ENCODE measurements at places on chromosomes 13 and 19.

- DNase-seq = no peak
Observed at GRCh38 chr19:35389192-35389861, 18.5 kb downstream of the GPR42 start.

DNA sequence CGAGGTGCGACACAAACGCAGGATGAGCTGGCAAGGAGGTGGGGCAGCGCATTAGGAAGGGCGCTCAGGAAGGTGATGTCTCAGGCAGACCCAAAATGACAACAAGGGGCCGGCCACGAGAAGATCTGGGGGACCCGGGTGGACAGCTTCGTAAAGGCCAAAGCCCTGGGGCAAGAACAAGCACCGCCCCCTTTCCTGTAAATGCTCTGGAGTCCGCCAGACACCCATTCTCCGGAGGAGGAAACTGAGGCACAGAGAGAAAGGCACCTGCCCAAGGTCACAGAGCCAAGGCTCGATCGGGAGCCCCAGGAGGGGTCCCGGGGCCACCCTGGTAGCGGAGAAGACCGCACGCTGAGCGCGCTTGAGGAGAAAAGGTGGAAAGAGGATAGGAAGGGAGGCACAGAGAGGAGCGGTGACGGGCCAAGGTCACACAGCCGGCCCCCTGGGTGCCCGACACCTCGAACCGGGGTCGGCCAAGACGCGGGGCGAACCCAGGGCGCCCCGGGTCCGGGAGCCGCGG is 571 bp downstream of the SAFB2 start:
- peak; percentile 61 for DNase-seq

DNA sequence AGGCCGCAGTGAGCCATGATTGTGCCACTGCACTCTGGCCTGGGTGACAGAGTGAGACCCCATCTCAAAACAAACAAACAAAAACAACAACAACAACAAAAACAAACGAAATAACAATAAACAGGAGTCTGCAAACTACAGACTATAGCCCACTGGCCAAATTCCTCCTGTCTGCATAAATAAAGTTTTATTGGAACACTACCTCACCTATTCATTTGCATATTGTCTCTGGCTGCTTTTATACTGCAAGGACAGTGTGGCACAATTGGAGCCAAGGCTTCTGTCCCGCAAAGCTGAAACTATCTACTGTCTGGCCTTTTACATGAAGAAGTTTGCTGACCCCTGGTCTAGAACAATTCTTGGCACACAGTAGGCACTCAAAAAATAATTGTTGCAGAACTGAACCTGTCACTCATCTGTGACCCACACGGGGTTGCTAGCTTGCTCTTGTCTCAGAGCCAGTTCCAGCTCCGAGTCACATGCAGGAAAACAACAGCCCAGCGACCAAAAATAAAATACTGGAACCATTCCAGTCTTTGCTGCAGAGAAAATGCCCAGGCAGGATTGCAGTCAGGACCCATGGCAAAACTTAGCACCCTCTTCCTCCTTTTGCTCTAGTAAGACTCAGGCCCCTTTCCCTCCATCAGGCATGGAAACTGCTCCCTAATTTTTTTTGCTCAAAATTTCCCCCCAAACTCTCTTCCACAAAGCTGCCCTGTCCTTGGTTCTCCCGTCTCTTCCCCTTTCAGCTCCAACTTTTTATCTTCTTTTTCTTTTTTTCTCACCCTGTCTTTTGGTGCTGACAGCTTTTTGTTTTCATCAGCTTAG is 4.8 kb upstream of the MYH14 start:
- no peak for DNase-seq

DNA sequence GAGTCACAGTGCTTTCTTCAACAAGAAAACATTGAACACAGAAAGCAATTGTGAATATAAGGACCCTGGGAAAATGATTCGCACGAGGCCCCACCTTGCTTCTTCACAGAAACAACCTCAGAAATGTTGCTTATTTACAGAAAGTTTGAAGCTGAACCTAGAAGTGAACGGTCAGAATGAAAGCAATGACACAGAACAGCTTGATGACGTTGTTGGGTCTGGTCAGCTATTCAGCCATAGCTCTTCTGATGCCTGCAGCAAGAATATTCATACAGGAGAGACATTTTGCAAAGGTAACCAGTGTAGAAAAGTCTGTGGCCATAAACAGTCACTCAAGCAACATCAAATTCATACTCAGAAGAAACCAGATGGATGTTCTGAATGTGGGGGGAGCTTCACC is 15.7 kb downstream of the ZNF175 start:
- DNase-seq = no peak

GRCh38 chr19:2503521-2504109 is 27.7 kb downstream of the GADD45B start:
- DNase-seq = no peak

GRCh38 chr13:109348519-109349258 is 437.7 kb downstream of the IRS2 start:
- DNase-seq = no peak

GRCh38 chr13:20945952-20946383 is 43.4 kb upstream of the XPO4 start:
- no peak for DNase-seq

- no peak for DNase-seq
Observed at GRCh38 chr13:54647275-54647674, 1618.7 kb downstream of the OLFM4 start.

DNA sequence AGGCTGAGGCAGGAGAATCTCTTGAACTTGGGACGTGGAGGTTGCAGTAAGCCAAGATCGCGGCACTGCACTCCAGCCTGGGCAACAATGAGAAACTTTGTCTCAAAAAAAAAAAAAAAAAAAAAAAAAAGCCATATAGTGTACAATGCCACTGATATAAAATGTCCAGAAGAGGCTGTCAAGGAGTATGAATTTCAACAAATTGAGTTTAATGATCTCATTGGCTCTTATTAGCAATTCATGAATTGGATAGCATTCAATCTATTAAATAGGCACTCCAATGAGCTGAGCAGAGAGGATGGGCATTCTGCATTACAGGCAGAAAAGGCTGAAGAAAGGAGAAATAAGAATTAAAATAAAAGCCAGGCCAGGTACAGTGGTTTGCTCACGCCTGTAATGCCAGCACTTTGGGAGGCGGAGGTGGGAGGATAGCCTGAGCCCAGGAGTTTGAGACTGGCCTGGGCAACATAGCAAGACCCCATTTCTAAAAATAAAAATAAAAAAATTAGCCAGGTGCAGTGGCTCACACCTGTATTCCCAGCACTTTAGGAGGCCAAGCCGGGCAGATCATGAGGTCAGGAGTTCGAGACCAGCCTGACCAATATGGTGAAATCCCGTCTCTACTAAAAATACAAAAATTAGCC is 757 bp upstream of the LMNB2 start:
- DNase-seq = no peak

GRCh38 chr19:48644839-48645619 is 958 bp downstream of the CA11 start:
- peak; percentile 70 for DNase-seq

DNA sequence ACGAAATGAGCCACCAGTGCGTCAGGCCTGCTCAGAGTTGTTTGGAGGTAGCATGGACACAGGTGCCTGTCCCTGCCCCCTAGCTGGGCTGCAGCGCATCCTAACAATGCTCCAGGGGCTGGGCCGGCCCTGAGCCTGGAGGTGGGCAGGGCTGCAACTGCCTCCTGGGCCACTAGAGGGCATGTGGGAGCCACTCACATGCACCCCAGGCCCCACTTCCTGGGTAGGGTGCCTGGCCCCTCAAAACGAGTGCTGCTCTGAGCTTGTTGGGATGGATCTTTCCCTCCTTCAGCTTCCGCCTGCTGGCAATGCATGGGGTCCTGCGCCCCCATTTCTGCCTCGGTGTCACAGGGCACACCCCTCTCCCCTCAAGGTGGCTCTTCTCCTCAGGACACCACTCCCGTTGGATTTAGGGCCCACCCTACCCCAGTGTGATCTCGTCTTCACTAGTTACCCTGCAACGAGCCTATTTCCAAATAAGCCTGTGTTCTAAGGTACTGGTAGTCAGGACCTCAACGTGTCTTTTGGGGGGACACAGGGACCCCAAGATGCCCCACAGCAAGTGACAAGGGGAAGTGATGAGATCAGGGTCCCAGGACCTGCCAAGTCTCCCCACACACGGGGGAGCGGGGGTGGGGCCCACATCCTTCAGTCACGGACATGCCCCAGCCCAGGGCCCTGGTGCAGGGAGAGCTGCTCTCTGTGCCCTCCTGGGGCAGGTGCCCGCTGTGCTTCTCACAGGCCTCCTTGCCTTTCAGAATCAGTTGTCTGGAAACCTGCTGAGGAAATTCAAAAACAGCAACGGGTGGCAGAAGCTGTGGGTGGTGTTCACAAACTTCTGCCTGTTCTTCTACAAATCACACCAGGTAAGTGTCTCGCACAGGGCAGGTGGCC is 131.3 kb downstream of the STK24 start:
- peak; percentile 65 for DNase-seq

DNA sequence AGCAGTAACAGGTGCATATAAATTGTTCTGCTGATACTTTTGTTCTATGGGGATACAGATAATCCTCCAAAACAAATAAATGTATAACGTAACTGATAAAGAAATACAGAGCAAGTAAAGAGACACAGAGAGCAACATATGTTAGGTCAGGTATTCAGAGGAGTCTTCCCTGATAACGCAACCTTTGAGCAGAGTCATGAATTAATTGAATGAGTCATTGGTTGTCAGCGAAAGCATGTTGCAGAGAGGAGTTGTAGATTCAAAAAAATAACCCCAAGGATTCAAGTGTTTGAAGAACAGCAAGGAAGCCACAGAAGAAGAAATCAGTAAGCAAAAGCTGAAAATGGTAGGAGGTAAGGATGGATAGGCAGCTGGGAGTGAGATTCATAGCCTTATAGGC is 245.2 kb downstream of the TBC1D4 start:
- no peak for DNase-seq

DNA sequence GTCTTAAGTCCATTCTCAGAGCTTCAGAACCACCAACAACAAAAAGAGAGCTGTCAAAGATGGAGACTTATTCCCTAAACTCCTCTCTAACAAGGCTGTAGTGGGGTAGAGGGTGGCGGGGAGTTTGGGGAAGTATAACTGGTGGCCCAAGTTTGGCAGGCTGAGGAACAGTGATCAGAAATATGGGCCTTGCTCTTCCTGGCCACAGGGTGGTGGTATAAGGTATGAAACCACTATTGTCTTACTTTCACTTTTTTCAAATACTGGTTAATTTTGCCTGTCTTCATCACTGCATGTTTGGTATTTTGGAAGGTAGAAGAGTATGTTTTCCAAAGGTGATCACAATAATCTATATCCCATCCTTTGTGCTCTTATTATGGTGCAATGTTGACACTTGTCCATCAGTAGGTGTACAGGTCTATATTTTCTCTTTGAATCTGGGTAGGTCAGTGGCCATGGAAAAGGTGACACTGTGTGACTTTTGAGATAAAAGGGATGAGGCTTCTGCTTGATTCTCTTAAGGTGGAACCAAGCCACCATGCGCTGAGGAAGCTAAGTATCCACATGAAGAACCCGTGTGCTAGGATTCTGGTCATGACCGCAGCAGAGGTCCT is 23.2 kb upstream of the GPC5 start:
- DNase-seq = peak; percentile 34

DNA sequence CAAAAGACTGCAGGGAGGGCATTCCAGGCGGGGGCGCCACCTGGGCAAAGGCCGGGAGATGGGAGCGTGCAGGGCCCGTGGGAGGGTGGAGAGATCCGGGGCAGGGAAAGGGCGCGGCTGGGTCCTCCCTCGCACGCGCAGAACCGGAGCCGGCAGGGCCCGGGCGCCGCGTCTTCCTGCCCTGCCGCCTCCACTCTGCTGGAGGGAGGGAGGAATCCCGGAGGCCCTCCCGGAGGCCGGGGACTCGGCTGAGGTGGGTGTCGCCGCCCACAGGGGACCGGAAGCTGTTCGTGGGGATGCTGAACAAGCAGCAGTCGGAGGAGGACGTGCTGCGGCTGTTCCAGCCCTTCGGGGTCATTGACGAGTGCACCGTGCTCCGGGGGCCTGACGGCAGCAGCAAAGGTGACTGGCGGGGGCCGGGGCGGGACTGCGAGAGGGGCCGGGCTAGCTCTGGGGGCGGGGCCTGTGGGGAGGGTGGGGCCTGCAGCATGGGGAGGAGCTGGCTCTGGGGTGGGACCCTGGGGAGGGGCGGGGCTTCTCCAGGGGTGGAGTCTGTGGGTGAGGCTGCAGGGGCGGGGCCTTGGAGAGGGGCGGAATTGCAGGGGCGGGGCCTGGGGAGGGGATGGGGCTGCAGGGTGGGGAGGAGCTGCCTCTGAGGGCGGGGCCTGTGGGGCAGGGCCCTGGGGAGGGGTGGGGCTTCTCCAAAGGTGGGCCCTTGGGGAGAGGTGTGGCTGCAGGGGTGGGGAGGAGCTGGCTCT is 51.3 kb downstream of the CELF5 start:
- peak; percentile 95 for DNase-seq

DNA sequence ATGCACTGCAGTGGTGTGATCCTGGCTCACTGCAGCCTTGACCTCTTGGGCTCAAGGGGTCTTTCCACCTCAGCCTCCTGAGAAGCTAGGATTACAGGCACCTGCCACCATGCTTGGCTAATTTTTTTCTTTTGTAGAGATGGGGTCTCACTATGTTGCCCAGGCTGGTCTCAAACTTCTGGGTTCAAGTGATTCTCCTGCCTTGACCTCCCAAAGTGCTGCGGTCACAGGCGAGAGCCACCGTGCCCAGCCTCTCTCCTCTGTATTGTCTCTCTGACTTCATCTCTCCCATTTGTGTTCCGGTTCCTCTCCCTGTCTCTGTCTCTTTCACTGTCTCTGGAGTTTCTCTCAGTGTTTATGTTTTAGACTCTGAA is 1.7 kb upstream of the C19orf85 start:
- DNase-seq = no peak

DNA sequence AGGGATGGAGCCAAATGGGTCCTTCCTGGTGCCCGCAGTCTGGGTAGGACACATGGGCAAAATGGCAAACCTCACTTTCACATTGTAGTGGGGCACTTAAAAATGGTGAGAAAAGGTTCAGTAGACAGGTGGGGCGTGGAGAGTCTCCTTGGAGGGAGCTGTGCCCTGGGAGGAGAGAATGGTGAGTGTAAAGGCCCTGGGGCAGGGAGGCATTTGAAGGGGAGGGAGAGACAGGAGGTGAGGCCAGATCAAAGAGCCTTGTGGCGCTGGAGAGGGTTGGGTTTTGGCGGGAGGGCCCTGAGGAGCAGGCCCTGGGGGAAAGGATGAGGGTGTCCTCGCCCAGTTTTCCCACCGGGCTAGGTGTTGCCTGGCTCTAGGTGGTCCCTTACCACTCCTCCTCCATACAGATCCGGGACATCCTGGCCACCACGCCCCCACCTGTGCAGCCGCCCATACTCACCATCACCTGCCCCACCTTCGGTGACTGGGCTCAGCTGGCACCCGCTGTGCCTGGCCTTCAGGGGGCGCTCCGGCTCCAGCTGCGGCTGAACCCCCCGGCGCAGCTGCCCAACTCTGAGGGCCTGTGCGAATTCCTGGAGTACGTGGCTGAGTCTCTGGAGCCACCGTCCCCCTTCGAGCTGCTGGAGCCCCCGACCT is 6.3 kb downstream of the MAP1S start:
- no peak for DNase-seq

DNA sequence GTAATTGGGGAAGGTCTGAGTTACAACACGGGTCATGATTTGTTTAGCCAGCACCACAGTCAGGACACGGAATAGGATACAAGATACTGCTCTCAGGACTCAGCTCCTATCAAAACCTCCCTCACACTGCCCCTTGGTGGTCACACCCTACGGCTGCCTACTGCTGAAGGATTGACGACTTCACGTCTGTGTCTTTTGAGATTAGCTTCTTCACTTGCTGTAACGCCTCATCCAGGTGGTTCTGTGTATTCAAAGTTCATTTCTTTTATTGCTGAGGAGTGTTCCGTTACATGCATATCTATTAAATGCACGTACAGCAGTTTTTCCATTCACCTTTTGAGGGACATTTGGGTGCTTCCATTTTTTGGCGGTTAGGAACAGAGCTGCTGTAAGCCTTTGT is 46.3 kb downstream of the URI1 start:
- DNase-seq = no peak

GRCh38 chr19:30662211-30662861 is 290.2 kb downstream of the ZNF536 start:
- DNase-seq = no peak
